NK-92 treated with Interleukin-12 subunit alpha and Interleukin-12 subunit beta, amount 100 ng/mL, for 24 hours (cell line): ENCODE measurements at places on chromosomes 6 and 20.

GRCh38 chr6:150635906-150636514, 36.3 kb downstream of the PLEKHG1 start:
- DNase-seq: no peak

- no peak for DNase-seq
Observed at GRCh38 chr6:122140031-122140430, 259.4 kb upstream of the HSF2 start.

DNA sequence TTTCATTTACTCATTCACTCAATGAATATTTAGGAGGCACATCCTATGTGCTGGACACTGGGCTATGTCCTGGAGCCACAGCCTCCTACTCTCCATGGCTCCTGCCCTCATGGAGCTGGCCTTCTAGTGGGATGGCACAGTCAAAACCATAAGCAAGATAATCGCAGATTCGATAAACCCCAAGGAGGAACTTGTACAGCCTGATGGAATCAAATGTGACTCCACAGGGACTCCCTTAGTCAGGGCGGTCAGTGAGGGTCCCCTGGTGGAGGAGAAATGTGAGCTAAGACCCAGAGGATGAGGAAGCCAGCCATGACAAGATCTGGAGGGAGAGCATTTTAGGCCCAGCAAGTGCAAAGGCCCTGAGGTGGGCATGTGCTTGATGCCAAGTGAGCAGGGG, 211.9 kb downstream of the PREX1 start:
- DNase-seq: no peak

GRCh38 chr6:7073821-7074525, 33.8 kb upstream of the RREB1 start:
- no peak for DNase-seq

- DNase-seq: no peak
Observed at GRCh38 chr6:139508023-139508422, 133.6 kb upstream of the CITED2 start.

- DNase-seq: no peak
Observed at GRCh38 chr6:156774863-156775405, 2.2 kb upstream of the ARID1B start.

- no peak for DNase-seq
Observed at GRCh38 chr6:4281341-4282293, 146.2 kb upstream of the ECI2 start.

GRCh38 chr6:87738000-87738399, 36.0 kb upstream of the AKIRIN2 start:
- DNase-seq: no peak

GRCh38 chr6:30837870-30838269, 46.4 kb upstream of the DDR1 start:
- no peak for DNase-seq

DNA sequence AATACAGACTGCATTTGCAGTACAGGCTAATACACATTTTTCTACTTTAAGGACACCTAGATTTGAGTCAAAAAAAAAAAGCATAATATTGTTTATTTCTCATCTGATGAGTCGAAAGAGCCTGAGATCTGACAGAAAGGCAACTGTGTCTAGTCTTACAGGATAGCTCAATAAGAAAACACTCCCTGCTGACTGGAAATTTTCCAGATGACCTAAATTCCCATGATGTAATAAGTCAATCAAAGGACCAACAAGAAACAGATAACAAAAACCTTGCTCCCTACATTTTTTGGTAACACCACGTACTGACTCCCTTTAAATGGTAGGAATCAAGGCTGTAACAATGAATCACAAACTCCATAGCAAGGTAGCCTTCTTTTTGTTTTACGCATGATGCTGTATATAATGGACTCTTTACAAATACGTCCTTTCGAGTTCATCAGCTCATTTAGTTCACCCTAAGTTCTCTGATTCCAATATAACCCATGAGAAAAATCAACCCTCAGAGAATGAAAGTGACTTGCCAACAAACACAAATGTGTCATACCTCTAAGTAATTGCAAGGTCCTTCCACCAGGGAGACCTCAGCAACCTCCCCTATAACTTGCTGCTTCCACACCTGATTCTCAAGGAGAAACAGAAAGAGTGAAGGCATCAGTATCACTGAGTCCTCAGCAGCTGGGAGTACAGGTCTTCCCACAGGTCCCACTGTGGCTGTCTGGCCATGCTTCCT, 12.1 kb downstream of the TBX18 start:
- no peak for DNase-seq

DNA sequence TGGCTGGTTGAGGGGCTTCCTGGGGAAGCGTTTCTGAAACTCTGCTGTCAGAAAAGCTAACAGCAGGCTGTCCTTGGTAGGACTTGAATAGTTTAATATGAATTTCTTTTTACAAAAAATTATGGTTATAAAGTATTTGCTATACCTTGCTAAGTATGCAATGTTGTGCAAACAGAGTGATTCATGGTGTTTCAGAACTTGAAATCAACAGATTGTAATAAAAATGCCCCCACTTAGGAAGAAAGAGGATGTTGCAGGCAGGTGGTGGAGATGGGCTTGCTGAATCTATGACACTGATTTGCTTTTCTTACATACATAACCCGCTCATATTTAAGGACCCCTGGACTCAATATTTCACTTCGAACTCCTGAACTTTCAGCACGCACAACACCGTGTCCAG, 211.6 kb downstream of the THBS2 start:
- no peak for DNase-seq

DNA sequence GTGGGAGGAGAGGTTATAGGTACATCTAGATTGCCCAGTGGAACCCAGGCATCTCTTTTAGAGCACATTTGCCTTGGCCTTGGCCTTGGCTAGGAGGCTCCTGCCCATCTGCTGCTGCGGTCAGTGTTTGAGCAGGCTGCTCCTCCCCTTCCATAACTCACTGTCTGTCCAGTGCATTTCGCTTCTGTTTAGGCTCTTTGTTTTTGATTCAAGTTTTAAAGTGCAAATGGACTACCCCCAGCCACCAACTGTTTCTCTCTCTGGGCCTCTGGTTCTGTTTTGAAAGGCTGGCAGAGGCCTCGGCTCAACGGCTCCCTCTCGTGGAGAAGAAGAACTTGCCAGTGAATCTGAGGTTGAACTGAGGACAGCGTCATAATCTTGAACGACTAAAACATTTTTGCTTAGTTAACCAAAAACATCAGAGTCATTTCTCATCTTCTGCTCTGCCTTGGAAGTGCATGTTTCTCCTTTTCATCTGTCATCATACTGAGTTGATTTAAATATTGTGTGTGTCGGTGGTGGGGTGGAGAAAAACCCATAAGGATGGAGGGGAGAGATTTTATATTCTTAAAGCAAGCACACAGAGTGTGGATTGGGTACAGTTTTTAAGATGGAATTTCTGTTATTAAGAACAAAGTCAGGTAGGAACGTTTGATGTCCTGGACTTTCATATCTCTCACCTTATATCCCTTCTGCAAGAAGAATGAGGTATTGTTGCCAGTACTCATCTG, 171.4 kb downstream of the DTNBP1 start:
- DNase-seq: no peak

GRCh38 chr6:77548662-77549366, 85.5 kb upstream of the HTR1B start:
- DNase-seq: no peak

GRCh38 chr6:156080371-156080770, 624.7 kb upstream of the NOX3 start:
- DNase-seq: no peak

GRCh38 chr6:157054531-157054979, 268.8 kb downstream of the TMEM242 start:
- peak; percentile 49 for DNase-seq

- DNase-seq: no peak
Observed at GRCh38 chr20:51930775-51931174, 128.5 kb upstream of the SALL4 start.

DNA sequence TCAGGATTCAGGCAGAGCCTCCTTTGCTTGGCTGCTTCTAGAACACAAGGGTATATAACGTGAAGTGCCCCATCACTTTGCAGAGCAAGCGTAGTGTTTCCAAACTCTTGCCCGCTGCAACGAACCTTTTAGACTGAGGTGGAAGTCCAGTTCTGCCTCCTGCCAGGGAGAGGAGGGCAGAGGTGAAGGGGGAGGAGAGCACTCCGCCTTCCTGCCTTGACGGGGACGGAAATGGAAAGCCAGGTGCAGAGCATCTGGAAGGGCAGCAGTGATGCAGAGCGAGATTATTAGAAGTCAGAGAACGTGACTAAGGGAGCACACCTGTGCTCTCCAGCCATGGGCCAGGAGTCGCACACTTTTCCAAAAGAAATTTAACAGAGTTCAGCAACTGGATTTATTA, 63.4 kb downstream of the RREB1 start:
- no peak for DNase-seq

- DNase-seq: no peak
Observed at GRCh38 chr6:114053791-114054190, 82.8 kb upstream of the HDAC2 start.

DNA sequence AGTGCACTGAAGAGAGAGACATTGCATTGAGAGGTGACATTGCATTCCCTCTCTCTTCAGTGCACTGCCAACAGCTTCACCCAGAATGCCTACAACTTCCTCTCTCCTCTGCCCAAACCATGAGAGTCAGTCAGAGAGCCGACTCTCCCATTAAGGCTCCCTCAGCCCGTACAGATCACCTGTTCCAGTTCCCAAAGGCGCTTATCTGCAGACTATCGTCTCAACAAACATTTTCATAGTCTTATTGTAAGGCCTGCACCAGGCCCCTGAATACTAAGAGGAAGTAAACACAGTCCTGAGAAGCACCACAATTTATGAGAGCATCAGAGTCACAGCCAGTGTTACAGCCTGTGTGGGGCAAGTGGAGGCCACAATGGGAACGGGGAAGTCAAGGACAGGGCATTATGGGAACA, 53.7 kb downstream of the GFOD1 start:
- DNase-seq: no peak

DNA sequence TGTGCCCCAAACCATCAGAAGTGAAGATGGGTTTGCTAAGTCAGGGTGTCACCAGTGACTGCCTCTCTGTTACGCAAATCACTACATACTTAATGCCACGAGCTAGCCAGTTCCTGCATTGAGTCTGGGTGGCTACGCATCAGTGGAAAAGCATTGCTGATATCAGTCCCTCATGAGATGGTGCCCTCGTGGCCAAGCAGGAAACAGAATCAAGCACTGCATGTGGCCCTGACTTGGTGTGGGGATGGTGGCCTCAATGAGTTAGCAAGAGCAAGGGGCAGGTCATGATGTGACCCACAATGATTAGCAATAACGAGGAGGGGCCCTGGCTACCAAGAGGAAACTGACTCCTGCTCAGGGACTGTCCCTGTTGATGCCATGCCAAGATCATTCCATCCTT, 51.6 kb upstream of the FNDC1 start:
- DNase-seq: no peak

GRCh38 chr6:109311471-109311870, 70.8 kb downstream of the CD164 start:
- DNase-seq: no peak

DNA sequence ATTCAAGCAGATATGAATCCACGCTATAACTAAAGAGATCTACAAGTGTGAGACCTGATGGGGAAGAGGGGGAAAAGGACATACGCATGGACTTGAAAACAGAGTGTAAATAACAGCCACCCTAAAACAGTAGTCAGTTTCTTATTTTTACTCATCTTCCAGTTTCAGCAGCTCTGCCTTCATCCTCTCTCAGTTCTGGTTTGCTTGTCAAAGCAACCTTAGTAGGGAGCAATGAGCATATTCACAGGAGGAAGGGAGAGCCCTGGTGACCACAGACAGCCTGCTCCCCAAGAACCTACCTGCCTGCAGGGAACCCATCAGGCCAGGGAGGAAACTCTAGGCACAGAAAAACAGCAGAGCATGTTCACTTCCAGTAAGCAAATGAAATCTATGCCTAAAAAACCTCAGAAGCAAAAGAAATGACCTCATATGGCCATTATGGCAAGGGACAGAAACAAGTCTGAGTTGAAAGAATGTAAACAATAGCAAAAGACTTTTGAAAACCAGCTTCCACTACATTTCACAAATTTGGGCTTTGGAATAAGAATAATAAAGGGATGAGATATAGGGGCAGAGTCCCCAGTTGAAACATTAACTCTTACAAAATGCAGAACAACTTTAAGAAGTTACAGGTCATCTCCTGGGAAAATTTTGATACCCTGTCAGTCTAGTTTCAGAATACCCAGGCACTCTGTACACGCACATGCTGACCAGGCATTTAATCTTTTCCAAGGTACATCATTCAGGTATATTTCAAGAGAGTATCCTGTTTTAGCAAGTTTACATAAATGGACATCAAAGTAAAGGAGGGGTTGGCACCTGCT, 120.8 kb upstream of the BCLAF1 start:
- DNase-seq: no peak

DNA sequence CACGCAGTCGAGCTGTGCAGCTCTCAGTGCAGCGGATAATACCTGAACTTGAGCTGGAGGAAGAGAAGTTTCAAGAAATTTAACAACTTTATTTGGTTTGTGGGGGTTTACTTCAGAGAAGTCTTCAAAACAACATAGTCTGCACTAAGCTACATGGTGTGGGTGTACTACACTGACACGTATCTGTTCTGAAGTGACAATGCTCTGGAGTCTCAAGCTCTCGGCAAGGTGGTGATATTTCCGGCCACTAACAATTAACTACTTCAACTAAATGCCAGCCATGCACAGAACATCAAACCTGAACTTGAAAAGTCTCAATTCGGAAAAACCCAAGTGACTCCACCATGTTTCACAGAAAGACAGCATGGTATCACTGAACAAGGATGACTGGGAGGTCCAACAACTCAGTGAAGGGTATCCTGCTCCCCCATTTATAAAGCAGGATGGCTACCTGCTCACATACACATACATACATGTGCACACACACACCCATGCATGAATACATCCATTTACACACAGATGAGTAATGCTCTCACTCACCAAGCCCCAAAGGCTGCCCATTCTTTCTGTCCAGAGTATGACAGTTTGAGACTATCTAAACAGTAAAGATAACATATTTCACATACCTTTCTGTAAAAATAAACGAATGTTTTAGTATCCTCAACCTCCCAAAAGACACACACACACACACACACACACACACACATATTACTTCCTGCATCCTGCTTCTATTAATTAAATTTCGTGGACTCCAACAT, 15.4 kb upstream of the ANKRD60 start:
- no peak for DNase-seq

DNA sequence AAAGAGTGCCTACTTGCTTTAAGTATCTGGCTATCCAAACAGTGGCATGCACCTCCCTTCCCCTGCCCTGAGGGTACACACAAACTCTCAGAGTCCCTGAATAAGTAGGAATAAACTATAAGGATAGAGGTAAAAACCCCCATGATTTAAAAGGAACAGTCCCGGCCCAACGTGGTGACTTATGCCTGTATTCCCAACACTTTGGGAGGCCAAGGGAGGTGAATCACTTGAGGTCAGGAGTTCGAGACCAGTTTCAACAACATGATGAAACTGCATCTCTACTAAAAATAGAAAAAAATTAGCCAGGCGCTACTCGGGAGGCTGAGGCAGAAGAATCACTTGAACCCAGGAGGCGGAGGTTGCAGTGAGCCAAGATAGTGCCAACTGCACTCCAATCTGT, 22.2 kb downstream of the SAMHD1 start:
- DNase-seq: no peak
